Stimulated activated CD8-positive, alpha-beta memory T cell treated with anti-CD3 and anti-CD28 coated beads, Interleukin-4, amount 100 ng/mL, for 1 hour (primary cell): ENCODE measurements at places on chromosomes 11 and 22.

DNA sequence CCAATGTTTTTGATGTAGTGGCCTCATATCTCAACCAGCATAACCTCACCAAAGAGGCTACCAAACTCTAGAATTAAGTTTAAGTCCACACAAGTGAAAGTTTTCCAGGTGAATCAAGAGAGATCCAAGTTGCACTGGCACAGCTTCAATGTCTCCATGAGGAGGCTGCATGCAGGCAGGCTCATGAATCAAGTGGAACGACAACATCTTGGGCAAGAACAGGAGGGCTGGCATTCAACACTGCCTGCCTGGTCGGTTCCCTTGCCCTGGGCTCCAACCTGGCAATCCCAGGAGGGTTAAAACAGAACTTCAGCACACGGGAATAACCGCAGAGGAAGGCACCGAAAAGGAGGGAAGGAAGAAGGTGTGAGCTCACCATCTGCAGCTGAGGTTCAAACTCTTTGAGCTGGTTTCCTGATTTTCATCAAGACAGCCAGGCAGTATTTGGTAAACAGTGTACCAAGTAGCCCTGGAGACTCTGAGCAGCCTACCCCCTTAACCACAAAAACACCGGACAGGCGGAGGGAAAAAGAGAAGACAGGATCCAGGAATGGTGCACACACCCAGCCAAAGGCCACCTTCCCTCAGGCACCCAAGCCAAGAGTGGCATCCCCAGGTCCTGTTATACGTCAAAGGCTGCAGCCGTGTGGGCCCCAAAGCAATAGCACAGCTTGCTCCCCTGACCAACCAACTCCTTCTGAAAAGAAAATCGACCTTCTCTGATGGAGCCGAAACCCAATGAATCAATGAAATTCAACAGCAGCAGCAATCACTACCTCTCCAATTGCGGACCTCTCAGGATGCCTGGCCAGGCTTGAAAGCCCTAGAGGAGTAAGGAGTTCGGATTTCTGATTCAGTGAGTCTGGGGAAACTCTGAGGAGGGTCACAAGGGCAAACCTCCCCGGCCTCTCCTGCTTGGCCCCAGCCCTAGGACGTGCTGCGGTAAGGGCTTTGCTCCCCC is 1.3 kb downstream of the PACSIN2 start:
- no peak for DNase-seq

DNA sequence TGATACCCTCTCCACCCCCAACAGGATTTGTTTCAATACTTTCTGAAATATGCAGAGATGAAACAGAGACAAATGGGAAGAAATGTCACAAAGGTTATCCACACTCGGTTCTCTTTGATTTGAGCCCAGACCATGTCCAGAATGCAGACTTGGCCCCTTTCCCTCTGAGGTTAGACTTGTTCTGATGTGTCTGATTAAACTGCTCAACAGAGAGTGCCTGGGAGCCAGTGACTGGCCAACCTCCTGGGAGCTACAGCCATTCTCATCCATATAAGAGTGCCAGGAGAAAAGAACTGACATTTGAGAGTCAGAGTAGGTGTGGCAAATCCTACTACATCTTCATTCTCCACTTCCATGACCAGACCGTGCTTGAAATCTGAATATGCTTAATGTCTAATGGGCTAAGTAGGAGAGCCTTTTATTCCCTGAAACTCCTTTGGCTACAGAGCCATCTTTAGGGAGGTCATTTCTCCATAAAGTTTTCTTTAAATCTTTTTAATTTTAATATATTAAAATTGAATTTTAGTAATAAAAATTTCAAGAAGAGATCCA is 201.4 kb downstream of the BLID start:
- DNase-seq, result no peak

GRCh38 chr22:46547883-46548244 is 10.4 kb upstream of the CELSR1 start:
- DNase-seq, result no peak

GRCh38 chr11:121592708-121593107 is 139.9 kb upstream of the SORL1-AS1 start:
- DNase-seq, result no peak

GRCh38 chr22:41226723-41227655 is 13.7 kb downstream of the CHADL start:
- DNase-seq, result no peak

DNA sequence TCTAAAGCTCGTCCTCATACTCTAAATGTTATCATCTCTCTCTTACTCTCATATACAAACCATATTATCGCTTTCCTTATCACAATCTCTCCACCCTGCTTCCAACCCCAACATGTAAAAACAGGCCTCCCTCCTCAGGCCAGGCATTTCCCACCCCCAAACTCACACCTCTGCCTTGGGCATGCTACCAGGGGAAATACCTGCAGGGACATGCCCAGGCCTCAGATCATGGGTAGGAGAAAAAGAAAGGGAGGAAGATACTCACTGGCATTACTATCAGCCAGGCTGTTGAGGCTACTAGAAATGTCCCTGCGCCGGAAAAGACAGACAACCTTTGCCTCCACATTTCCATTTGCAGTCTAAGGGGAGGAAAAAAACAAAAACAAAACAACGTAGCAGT is 1.8 kb downstream of the MTA2 start:
- no peak for DNase-seq

DNA sequence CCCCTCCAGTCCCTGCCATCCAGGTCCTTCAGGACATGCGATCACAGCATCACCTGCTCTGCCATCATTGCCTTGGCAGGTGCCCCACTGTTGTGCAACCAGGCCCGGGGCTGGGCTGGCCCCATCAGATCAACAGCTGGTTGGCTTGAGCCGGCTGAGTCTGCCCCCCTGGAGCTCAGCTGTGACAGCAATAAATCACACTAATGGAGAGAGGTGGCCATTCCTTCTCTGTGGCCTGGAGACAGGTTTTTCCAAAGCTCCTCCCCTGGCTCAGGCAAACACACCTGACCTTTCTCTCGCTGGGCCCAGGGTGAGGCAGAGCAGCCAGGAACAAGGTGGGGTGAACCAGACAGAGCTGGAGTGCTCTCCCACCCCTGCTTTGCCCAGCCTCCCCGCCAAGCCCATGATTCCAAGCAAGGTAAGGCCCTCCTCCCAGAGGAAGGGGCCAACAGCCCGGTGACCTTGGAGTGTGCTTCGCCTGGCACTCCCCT is 8.9 kb upstream of the FXYD2 start:
- no peak for DNase-seq

DNA sequence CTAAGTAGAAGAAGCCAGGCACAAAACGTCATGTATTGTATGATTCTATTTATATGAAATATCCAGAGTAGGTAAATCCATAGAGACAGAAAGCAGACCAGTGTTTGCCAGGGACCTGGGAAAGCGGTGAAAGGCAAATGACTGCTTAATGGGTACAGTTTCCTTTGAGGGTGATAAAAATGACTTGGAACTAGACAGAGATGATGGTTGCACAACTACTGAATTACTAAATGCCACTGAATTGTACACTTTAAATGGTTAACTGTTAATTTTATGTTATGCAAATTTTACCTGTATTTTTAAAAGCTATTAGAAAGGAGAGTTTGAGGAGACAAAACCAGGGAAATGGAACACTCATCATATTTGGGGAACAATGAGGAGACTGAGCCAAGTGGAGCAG is 61.8 kb upstream of the USP47 start:
- no peak for DNase-seq

GRCh38 chr11:31981457-31981856 is 109.4 kb upstream of the RCN1 start:
- no peak for DNase-seq

GRCh38 chr22:18032455-18033101 is 8.2 kb upstream of the MICAL3 start:
- no peak for DNase-seq
